ENCODE measurements at places on chromosomes 5 and 9.
A peak's percentile ranks its signal among the peaks of the same experiment; 100 is the strongest.

- DNase-seq = no peak
These were observed 204.5 kb downstream of the BRINP1 start for GRCh38 chr9:119164716-119165115.

DNA sequence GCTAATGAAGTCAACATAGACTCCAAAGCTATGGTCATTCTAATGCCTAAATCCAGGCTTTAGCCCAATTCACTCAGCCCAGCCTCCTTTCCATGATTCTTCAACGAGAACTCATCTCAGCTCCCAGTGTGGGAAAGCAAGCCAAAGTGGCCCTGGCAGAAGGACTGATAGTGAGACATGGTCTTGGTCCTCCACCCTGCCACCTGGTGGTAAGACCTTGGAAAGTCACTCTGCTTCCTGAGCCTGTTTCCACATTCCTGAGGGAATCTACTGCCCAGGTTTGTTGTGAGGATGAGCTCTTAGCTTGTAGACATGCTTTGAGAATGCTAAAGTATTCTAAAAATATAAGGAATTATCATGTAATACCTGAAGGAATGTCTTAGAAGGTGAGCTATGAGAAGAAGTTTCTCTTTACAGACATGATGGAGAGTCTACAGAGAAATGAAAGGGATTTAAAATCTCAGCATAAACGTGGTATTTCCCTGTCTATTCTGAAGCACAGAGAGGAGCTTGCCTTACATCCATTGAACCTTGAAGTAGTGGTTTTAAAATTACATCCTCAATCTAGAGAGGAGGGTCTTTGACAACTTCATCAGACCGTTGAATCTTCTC is 173.5 kb downstream of the TRIM32 start:
- peak; percentile 76 for DNase-seq

DNA sequence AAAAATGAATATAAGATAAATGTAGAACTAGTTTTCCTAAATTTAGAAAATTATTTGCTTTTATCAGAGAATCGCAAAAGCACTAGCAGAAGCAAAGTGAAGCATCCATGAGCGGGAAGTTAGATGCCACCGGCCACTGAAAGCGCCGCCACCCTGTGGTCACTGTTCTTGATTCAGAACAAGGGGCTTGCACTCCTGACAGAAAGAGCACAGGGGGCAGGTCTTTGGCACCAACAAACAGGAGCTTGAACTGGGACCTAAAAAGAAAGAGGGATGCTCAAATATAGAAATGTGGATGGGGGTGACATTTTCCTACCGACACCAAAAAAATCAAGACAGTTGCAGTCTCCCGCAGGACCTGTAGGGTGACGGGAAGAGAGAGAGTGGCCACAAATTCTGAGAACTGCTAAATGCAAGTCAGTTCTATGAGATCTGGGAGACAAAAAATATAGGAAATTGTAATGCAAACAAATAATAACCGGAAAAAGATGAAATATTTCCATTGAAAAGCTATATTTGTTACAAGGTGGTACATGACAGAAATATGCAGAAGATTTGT is 144.3 kb downstream of the CDH12 start:
- DNase-seq = no peak

DNA sequence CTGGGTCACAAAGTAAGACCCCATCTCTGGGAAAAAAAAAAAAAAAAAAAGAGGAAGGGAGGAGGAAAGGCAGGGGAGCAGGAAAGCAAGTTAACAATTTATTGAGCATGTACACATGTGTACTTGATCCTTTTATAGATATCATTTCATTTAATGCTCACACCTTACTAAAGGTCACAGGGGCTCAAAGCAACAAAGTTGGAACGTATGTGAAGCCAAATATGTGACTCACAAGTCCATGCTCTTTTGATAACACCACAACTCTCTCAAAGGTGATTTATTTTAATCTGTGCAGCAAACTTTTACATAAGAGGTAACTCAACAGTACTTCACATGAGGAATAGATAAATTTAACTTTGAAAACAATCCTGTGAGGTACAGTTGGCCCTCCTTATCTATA is 34.4 kb upstream of the DTWD2 start:
- no peak for DNase-seq

DNA sequence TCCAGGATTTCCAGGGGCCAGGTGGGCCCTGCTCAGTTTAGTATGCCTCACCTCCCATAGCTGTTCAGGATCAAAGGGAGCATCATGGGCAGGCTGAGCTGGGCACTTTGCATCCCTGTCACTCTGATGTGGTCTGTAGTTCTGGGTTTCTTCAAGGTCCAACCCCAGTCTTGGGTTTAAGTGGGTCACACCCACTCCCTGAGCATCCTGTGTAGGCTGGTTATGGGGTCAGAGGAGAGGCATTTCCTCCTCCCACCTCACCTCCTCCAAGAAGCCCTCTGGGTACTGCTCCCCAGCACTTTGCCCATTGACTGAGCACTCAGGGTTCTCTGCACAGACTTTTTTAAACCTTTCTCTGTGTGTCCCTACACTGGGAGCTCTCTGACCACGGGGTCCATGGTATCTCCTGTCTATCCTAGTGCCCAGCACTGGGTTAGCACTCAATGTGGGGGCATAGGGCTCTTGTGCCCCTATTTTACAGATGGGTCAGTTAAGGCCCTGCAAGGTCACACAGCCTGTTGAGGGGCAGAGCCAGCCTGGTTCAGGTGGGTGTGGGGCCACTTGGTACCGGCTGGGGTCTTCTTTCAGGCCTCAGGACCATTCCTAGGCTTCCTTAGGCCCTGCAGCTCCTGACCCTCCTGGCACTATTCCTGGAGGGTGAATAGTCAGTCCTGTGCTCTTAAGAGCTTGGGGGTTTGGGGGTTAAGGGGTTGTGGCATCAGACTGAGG is 19.0 kb downstream of the CXXC5 start:
- no peak for DNase-seq

DNA sequence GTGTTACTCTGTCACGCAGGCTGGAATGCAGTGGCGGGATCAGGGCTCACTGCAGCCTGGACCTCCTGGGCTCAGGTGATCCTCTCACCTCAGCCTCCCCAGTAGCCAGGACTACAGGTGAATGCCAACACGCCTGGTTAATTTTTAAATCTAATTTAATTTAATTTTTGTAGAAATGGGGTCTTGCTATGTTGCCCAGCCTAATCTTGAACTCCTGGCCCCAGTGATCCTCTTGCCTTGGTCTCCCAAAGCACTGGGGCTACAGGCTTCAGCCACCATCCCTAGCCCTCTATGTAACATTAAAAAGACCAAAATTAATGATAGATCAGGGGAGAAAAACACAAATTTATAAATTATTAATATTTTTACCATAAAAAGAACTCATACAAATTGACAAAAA is 11.3 kb upstream of the UBAP2 start:
- no peak for DNase-seq

- DNase-seq = no peak
These were observed 654.3 kb downstream of the ANXA1 start for GRCh38 chr9:73805853-73806458.

DNA sequence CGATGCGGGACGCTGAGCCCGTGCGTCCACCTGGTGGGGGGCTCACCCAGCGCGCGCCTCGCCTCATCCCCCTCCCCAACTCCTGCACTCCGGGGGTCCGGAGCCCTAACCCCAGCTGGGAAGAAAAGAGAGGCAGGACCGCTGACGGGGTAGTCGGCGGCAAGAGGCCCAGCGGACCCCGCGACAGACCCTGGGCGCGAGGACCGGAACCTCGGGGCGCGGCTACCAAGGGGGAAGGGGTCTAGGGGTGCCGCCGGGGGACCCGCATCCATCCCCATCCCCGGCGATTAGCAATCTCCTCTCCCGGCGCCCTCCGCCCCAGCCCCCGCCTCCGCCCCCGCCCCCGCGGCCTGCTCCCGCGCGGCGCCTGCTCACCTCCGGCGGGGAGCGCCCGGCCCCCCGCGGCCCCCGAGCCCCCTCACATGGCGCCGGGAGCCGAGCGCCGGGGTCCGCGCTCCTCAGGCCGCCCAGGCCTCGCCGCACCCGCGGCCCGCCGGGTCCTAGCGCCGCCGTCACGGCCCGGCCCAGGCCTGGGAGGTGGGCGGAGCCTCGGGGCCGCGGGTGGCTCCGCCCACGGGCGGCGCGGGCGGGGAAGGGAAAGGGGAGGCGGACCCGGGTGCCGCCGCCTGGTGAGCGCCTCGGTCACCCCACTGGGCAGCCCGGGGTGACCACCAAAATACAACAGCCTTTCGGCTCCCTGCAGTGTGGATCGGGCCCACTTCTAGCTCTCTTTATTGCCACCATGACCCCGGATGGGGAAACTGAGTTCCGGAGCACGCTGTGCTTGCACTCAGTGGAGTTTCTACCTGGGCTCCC is at the start of gene ST6GALNAC6:
Gene ST6GALNAC6, minus strand, starts transcription at position 476 of the 816 bp plus-strand sequence. CDS start 1,622 bp downstream, outside the sequence.
- DNase-seq = peak; percentile 87

DNA sequence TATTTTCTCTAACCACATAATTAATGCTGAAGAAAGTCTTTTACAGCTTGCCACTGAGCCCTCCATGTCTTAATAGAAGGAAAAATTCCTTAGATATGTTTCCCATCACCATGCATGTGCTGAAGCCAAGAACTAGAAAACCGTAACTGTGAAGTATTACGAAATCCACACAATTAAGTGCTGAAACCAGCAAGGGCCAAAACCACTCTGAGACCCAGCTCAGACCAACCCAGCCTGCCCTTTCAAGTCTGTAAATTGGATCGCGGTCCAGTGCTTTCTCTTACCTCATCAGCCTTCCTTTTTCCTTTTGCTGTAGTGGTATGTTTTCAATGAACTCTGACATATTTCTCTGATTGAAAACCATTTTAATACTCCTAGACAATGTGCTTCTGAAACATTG is 26.3 kb downstream of the SEMA5A start:
- DNase-seq = no peak

DNA sequence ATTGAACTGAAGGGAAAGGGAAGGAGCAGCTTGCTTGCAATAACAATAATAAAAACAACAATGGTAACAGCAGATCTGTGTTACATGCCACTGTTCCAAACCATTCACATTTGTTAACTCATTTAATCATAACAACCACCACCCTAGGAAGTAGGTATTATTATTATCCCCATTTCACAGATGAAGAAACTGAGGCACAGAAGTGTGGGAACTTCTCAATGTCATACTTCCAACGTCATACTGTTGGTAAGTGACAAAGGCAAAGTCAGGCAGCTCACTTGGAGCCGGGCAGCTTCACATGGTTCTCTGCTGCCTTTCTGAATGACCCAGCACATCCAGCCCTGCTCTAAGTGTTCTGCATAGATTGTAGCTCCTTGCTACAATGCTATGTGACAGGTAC is 72.6 kb downstream of the FOXD1 start:
- DNase-seq = no peak

GRCh38 chr9:101516655-101517054 is 17.0 kb upstream of the RNF20 start:
- DNase-seq = no peak

DNA sequence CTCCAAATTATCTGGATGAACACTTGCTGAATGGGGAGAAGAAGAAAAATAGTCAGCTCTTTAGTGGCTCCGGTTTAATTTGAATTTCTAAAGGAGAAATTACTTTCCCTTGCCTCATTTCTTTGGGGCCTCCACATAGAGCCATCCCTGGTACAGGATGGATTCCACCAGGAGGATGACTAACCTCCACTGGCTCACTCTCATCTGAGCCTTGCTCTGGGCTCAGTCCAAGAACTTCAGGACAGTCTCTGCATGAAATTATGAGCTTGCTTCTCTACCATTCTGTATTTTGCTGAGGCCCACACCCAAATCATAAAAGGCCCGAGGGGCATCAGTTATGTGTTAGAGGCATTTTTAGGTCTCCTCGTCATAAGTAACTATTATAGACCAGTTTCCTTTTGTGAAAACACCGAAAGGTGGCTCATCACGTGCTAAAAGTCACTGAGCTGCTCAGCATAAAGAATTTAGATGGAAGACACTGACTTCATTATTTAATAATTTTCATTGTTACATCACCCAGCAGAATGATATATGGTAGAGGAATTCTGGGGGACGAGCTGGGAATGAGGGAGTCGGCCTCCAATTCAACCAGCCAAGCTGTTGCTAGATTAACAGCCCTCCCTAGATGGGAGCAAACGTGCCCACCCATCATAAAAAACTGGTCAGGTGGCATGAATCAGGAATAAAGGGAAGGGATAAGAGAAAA is 222.1 kb downstream of the TARS1 start:
- no peak for DNase-seq

DNA sequence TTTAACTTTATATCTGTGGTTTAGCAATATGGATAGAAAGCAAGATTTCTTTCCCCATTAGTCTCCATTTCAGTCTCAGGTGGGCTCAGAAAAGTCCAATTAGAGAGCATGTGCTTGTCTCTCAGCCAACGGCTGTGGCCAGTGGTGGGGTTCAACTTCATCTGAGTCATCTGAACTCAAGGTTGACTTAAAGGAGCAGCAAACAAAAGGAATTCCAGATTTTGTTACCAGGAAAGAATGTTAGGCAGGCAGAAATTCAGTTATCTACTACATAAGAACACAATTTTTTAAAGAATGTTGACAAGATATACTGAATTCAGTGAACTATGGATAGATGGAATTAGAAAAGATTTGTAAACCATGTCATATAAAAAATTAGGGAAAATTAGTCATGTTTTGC is 784.1 kb downstream of the MAT2B start:
- DNase-seq = no peak

DNA sequence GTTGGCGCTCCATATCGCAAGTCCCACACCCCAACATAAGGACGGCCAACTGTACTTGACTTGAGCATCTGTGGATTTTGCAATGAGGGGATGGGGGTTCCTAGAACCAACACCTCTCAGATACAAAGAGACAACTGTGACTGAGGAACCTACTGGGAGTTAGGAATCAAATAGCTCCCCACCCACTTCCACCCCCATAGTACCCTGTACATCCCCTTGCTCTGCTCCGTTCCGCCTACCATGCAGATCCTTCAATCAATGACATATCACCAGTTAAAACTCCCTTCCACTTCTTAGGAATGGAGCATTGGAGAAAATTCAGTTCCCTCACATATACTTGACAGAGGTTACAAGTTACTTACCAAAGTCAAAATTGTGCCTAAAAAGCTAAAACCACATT is 140.9 kb downstream of the MLLT3 start:
- no peak for DNase-seq

- DNase-seq = peak; percentile 31
These were observed 180.9 kb downstream of the CD180 start for GRCh38 chr5:67015541-67016191.

DNA sequence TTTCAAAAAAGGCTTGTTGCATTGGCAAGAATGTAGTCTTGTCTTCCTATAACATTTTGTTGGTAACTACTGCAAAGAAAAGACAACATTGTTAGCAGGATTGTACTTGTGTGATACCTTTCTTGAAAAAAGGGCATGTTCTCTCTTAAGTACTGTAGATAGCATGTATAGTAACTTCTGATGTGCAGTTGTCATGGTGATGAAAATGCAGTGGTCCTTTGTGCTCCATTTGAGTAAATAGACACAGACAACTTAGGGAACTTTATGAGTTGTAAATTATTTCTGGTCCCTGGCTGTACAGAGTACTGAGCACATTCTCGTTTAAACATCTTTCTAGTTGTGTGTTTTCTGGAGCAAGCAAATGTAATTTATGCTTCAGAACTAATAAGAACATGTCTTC is 103.3 kb downstream of the CD180 start:
- no peak for DNase-seq

- no peak for DNase-seq
These were observed 152.1 kb upstream of the SLC24A2 start for GRCh38 chr9:19940811-19941535.

- DNase-seq = no peak
These were observed 6.8 kb downstream of the RALGDS start for GRCh38 chr9:133113949-133114885.
